ENCODE measurements at places on chromosomes 4 and X.

DNA sequence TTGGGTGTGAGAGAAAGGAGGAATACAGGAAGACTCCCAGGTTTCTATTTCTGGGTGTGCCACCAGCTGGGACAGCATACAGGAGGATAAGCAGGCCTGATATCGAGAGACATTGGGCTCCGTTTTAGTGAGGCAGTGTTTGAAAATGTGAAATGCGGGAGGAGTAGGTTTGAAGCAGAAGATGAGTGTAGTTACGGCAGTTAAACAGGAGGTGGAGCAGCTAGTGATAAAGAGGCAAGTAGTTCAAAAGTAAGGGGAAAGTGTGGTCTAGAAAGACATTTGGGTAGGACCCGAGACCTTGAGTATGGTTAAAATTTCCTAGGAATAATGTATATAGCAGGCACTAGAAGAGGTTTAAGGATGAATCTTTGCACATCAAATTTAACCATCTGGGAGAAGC lies 42.4 kb downstream of the DCUN1D4 start:
- no peak for DNase-seq

DNA sequence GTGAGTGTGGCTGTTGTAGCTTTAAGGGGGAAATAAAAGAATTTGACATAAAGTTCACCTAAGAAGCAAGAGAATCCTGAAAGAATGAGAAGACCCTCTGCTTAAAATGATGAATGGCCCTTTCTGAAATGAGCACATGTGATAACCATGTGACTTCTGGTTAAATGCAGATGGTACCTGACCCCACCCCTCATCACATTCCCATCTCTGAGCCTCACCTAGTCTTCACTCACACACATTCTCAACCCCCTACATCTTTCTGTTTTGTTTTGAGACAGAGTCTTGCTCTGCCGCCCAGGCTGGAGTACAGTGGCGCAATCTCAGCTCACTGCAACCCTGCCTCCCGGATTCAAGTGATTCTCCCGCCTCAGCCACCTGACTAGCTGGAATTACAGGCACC lies 31.5 kb downstream of the SEPTIN6 start:
- DNase-seq, result no peak

DNA sequence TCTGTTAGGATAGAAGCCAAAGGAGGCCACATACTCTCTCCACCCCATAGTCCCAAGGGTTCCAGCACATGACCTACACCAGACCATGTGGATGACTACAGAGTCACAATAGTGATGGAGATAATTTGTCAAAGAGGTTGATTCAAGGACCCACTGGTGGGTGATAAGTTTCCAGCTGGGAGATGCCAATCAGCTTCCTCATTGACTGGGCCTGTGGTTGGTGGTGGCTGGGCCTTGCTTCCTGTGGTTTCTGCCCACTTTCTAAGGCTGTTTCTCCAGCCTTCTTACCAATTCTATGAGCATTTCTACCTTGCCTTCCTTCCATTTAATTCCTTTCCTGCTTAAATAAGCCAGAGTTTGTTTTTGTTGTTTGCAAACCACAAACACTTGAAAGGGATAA lies 95.5 kb upstream of the CPEB2 start:
- DNase-seq, result no peak

- no peak for DNase-seq
Observed at GRCh38 chr4:29970626-29971025, 749.5 kb upstream of the PCDH7 start.

- peak; percentile 78 for DNase-seq
Observed at GRCh38 chr4:3613967-3614730, 81.9 kb upstream of the LRPAP1 start.

DNA sequence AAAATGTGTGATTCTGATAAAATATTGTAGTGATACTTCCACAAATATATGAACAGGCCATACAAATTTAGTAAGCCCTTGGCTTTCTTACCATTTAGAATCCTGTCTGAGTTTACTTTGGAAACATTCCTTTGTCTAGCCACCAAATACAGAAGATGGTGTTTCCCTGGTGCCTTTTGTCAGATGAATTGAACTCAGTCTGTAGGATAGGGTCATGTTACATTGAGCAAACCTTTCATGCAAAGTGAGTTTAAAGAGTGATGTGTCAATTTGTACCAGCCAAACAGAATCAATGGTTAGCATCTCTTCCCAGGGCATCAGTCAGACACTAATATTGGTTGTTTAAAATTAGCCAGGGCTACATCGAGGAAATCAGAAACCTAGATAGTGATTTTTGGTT lies 1443.4 kb downstream of the ARAP2 start:
- DNase-seq, result no peak

DNA sequence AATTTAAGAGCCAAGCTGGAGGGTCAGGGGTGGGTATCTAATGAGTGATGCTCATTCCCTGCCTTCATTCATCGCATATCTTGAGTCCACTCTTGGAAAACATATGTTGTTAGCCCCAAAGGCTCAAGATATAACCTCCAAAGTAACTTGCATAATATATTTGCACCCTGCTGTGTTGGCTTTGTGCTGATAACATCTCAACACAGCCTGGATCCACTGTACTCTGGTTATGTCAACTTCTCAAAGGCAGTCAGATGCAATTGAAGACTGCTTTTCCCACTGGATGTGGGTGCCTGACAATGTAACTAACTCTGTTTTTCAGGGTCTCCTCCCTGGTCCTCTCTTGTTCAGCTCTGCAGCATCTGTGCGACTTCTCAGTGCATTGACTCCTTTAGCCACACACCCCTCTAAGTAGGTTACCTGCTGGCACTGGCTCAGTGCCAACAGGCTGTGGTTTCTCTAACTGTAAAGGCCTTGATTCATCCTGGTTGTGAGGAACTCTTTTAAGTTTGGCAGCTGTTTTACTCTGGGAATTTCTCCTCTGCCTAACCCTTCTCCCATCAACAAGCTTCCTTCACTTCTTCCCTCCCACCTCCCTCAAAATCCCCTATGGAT lies 28.1 kb downstream of the SLC16A2 start:
- DNase-seq, result peak; percentile 3

DNA sequence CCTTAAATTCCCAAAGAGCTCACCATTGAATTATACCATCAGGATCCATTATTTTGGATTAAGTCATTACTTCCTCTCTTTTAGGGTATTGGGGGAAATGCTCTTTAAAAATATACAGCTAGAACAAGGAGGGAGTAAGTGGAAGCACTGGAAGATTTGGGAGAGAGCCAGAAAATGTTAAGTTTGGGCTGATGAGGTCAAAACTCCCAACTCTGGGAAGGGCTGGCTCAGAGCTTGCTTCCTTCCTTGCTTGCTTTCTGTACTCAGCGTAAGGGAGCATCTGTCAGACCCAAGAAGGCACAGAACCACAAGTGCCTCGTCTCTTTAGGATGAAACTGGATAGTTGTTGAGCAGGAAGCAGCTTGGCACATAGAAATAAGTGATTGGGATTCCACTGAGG lies 138.2 kb downstream of the GUCY2F start:
- DNase-seq, result no peak

- DNase-seq, result no peak
Observed at GRCh38 chrX:23134136-23134535, 134.4 kb downstream of the DDX53 start.

GRCh38 chr4:84496706-84497503 lies 2.2 kb downstream of the NKX6-1 start:
- no peak for DNase-seq

GRCh38 chr4:20570981-20571715 lies 129.1 kb upstream of the PACRGL start:
- no peak for DNase-seq

DNA sequence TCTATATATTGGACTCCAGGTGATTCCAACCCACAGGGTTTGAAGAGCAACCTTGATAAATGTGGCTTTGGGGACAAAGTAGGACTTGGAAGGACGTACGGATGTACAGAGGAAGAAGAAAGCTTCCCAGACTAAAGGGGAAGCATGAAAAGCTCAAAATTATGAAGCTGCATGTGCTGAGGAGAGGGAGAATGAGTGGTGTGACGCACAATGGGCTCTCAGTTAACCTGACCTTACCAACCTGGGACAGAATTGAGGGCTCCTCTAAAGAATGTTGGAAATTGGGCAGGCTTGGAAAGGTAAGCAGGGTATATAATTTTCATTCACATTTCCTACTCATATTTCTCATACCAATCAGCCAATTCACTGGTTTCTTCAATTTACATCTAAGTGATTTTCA lies 10.5 kb upstream of the TIGD2 start:
- DNase-seq, result no peak

DNA sequence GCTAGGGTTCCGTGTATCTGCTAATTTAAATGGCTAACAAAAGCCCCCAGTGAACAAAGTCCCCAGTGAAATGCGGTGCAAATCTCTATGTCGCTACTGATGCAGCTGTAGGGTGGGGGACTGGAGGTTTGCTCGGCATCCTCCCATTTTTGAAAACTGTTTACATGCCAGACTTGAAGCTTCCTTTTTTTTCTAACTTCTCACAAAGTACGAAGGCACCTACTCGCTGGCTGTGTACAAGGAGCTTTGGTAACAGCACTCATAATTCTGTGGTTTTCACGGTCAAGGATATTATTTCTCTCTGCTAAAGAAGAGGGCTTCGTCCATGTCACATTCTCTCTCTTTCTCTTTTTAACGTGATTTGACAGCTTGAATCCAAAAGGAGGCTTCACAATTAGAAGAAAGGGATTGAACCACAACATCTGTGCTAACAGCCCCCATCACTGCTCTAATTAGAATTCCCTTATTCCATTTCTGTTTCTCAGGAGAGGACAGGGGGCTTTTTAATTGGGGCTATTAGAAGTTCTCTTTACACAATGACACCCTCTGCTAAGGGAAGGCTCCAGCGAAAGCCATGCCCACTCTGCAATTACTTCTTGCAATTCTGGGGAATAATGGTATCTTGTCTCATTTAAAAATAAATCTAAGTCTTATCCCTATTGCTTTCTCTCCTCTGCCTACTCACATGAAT lies 46.7 kb downstream of the TMEM156 start:
- DNase-seq, result no peak

GRCh38 chr4:165398570-165398969 lies 19.8 kb downstream of the CPE start:
- DNase-seq, result peak; percentile 58

- peak; percentile 58 for DNase-seq
Observed at GRCh38 chrX:65667503-65668376, at the start of gene MSN. Gene MSN, plus strand, starts transcription at chrX:65667654. Its CDS starts 188 bp downstream, at chrX:65667842.

DNA sequence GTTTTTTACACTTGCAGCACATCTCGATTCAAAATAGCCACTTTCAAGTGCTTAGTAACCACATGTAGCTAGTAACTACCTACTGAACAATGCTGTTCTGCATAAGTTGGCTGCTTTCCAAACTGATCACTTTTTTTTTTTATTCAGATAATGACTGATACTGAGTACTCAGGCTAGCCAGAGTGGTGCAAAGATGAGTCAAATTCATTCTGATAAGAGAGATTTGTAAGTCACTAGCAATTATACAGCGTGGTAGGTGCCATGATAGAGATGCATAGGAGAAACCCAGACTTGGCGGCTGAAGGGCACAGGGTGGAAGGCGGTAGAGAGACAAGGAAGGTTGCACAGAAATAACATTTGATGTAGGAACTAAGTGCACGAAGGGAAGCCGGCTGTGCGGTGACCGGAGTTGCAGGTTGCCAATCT lies 357 bp upstream of the IGBP1 start:
- DNase-seq, result no peak

DNA sequence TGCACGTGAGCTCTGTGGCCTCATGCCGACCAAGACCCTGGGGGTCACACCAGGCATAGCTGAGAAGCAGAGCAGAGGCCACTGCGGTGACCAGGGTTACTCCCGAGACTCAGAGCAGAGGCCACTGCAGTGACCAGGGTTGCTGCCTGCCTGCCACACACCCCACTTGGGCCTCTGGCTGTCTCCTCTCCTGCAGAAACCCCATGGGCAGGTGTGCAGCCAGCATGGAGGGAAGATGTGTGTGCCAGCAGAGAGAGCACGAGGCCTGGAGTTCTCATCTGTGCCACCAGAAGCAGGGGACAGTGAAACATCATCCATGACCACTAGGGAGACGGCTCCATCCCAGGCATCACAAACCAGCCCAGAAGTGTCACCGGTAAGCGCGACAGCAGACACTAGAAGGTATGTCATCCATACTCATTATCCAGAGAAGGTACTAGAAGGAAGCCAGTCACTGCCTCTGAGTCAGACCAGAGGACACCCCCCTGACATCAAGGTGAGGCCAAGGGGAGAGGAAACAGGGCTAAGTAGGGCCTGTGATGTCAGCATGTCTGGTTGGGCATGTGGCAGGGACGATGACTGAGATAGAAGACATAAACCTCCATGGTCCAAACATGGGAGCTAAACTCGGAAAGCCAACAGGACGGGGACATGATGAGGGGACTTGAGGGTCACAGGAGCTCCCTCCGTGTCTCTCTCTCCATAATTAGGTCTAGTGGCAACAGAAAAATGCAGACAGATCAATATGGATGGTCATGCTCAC lies 24.2 kb upstream of the SPON2 start:
- no peak for DNase-seq

DNA sequence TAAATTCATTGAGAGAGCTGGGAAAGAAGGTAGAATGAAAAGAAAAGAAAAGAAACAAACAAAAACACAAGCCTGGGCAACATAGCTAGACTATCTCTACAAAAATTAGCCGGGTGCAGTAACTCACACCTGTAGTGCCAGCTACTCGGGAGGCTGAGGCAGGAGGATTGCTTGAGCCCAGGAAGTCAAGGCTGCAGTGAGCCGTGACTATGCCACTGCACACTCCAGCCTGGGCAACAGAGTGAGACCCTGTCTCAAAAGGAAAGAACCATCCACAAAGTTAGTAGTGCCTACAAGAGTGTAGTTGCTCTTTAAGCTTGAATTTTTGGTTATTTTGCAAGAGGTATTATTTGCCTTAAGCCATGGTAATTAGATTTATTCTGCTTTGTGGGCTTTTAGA lies 157.7 kb downstream of the CBR4 start:
- DNase-seq, result no peak

DNA sequence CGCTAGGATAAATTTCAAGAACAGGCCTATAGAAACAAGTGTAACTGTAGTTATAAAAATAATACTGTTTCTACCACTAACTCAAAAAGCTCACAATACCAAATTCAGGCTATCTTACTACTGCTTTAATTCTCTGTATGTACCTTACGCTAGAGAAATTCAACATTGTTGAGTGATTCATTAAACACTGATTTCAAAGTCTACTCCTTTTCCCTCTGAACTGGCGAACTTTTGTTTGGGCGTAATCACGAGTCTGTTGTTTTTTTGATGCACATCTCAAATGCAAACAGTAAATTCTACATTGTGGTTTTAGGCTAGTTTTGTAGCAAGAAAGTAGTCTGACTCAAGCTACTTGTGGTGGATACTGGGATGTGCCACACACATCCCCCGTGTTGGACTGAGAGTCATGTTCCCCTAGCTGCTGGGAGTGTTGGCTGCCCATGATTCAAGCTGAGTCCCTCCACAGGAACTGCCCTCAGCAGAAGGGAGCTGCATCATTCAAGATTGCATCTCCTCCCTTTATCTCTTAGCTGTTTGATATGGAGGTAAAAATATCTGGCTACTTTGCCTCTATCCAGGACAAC lies 406.1 kb downstream of the RAPGEF2 start:
- no peak for DNase-seq

- DNase-seq, result no peak
Observed at GRCh38 chr4:8790749-8791148, 80.9 kb downstream of the HMX1 start.
